Stimulated activated CD8-positive, alpha-beta memory T cell treated with anti-CD3 and anti-CD28 coated beads, Interleukin-7, amount 100 ng/mL, for 1 hour (primary cell): ENCODE measurements at places on chromosomes 7 and 10.

- no peak for DNase-seq
Observed at GRCh38 chr10:74079028-74079935, 71.3 kb downstream of the AP3M1 start.

DNA sequence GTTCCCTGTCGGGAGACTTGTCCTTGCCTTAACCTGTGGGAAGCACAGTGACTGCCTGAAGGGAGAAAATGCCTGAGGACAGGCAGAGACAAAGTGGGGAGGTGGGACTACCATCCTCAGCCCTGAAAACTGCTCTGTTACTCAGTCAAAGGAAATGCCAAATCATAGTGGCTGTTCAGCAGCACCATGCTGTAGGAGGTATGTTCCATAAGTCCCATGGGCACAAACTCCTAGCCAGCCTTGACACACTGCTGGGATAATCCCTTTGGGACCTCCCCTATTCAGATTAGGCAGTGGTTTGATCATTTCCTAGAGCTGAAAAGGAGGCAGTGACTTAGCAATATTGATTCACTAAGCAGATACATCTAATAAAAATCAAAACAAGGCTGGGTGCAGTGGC lies 80.1 kb downstream of the MCU start:
- DNase-seq: no peak

DNA sequence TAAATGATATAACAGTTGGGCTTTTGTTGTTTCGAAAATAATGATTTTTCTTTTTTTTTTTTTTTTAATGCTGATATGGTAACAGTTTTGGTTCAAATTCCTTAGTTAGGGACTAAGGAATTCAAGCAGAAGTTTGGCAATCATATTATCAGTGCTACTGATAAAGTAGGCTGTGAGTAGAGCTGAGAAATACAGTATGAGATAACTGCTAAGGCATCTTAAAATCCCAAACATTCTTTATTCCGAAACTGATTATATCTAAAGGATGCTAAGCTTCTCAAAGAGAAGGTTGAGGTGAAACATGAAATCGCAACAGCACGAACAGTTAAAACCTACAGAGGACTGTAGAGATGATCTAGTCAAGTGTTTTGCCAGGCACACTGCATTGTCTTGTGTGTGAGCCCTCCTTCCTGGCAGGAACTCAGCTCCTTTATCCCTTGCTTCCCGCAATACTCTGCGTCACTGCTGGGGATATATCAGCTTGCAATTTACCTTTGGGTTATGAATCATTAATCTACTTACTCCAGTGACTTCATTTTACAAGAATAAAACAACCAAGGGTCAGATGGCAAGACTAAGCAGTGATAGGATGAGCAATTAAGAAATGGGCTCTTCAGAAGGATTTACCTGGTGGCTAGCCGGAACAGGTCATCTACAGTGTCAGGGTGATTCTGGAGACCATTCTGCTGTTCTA lies 36.7 kb downstream of the IRF5 start:
- DNase-seq: no peak

DNA sequence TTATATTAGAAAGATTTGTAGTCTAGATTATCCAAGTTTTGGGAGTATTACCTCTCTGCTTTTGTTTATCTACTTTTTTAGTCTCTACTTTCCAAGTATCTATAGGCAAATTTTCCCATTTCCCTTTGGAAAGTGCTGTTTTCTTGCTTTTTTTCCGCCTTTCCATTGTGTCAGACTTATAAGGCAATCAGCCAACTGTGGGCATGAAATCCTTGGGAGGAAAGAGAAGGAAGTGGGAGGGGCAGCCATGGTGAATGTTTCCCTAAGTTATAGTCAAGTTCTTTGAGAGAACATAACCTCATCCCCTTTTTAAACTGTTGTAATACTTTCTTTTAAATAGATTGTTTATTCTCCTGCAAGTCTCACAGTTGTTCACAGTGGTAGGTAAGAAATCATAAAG lies 52.6 kb downstream of the PTEN start:
- no peak for DNase-seq

- DNase-seq: no peak
Observed at GRCh38 chr7:36117203-36117840, 35.7 kb upstream of the EEPD1 start.

DNA sequence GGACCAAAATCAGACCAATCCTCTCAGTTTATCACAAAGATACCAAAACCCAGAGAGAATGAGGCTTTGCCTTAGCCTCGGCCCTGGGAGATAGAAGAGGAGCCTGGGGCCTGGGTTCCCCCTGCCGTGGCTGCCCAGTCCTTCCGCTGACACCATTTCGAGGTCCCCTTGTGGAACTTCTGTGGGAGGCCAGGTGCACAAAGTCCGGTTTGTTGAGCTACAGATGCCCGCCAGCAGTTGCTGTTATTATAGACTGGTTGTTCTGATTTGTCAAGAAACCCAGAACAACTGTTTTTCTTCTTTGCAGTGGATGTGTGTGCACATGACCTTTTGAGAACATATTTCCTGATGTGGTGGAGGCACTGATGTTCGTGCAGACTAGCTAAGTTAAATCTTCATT lies 47.6 kb downstream of the CUX1 start:
- DNase-seq: no peak

- DNase-seq: no peak
Observed at GRCh38 chr10:7810443-7810842, 7.9 kb upstream of the TAF3 start.
